ENCODE measurements at places on chromosomes 1 and 21.

DNA sequence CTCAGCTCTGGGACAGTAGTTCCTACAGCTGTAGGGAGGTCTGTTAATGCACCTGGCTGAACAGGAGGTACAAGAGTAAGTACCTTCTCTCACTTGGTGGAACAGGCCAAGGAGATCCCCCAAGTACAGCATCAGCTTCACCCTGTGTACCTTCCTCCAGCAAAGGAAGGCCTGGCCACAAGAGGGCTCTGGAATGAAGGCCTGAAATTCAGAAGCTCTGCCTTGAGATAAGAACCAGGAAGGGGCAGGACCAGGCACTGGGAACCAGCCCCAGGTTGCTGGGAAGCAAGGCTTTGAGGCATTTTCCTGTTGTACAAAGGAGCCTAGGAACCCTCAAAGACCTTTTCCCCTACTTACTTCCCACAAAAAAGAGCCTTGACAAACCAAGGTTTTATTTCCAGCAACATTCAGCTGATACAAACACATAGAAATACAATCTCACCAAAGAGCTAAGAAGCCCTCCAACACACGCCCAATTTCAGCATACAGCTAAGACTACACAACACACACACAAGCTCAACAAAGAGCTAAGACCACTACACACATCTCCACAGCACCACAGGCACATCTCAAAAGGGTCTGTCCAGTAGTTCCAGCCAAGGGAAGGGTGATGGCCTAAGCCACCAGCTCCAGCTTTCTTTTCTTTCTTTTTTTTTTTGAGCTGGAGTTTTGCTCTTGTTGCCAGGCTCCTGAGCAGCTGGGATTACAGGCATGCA is 23.5 kb downstream of the F11R start:
- peak; percentile 45 for DNase-seq

- DNase-seq = peak; percentile 23
Measured at GRCh38 chr1:32538887-32539583, at the start of gene ZBTB8A. TSS of gene ZBTB8A (plus strand) at chr1:32539427. CDS start at chr1:32592932, 53,505 bp downstream.

- DNase-seq = no peak
Measured at GRCh38 chr21:14119038-14119437, 91.7 kb downstream of the LIPI start.

GRCh38 chr1:70922196-70922595 is 125.4 kb downstream of the PTGER3 start:
- DNase-seq = no peak

DNA sequence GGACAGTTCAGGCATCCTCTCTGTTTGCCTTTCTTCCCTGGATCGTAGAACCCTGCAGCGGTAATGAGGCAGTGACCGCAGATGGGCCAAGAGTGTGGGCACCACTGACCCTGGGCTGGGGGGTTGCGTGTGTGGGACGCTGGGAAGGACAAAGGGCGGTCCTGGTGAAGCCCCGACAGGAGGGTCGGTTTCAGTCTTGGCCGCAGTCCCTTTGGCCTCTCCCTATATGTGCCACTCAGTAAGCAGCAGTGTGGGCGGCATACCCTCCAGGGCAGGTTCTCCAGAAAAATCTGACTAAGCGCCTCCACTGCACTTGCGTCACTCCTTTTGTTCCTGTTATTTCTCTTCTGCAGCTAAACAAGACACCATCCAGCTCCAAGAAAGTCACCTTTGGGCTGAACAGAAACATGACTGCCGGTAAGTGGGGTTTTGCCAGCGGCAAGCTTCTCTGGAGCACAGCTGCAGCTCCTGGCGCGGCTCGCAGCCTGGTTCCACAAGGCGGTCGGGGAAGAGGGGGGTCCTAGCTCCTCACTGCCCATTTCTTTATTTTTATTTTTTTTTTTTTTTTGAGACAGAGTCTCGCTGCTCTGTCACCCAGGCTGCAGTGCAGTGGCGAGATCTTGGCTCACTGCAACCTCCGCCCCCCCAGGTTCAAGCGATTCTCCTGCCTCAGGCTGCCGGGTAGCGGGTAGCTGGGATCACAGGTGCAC is 27.7 kb upstream of the PDXK start:
- no peak for DNase-seq

- DNase-seq = peak; percentile 41
Measured at GRCh38 chr1:27726173-27727044, 648 bp downstream of the FAM76A start.

GRCh38 chr1:97960470-97960869 is 39.6 kb upstream of the DPYD start:
- no peak for DNase-seq

- no peak for DNase-seq
Measured at GRCh38 chr1:245587435-245588115, 432.8 kb downstream of the KIF26B start.

GRCh38 chr1:229271448-229272159 is 693 bp downstream of the RAB4A start:
- DNase-seq = peak; percentile 42

DNA sequence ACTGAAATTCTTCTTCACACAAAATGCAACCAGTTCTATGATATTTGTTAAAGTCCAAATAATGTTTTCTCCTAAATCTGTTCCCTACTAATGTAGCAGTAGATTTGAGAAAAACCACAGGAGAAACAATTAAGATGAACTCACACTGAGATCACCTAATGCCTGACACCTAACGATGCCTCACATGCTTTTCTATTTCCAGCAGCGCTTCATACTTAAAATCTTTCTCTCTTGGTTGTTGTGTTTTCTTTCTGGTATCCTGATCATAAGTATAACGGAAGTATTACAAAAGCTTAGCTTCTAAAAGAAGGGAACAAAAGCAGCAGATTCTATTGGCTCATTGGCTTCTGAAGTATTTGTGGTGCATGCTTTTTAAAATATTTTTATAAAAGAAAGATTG is 267.2 kb upstream of the SGIP1 start:
- no peak for DNase-seq

DNA sequence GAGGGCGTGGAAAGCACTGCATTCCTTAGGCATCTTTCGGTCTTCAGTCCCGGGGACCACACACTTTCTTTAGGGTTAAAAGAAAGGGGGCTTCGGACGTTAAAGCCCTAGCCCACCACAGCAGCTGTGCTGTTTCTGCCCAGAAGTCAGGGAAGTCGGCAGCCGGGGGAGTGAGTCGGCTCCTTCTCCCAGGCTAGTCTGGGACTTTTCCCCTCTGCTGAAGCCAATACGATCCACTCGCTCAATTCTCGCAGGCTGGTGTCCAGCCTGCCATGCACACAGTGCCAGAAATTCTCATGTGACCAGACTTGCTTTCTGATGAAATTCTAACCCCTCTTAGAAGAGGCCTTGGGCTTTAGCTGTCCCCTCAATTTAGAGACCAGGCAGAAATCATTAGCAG is 67.7 kb downstream of the BCAR3 start:
- DNase-seq = no peak

GRCh38 chr1:160101717-160102522 is 3.5 kb upstream of the IGSF8 start:
- DNase-seq = no peak

DNA sequence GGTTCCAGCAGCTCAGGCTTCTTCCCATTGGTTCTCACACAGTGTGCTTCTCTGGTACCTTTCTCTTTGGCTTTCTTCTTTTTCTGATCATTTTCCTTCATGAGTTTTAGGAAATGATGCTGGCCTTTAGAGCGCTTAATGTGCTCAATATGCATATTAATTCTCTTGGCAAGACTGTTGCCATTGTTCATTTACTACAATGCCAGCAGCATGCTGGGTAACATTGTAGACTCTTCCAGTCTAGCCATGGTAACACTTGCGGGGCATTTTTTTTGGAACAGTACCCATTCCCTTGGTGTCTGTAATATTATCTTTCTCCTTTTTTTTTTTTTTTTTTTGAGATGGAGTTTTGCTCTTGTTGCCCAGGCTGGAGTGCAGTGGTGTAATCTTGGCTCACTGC is 21.7 kb downstream of the UBE4B start:
- DNase-seq = no peak

GRCh38 chr1:197807216-197807615 is 31.9 kb upstream of the DENND1B start:
- DNase-seq = no peak

- DNase-seq = no peak
Measured at GRCh38 chr1:48242141-48242736, 19.7 kb downstream of the SLC5A9 start.

DNA sequence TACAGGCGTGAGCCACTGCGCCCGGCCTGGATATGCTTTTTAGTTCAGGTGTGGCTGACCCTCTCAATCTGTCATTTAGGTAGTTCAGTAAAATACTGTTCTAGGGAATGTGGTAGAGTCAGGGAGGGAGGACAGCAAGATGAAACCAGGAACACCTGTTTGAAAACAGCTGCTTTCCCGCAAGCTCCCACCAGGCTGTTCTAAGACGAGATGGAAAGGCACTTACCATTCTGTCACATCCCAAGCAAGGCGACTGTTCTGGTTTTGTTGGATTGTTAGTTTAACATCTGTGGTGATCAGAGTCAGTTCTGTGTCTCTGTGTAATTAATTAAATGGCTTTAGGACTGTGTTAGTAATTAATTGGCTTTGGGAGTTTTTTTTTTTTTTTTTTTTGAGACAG is 2.9 kb downstream of the CHAF1B start:
- no peak for DNase-seq

DNA sequence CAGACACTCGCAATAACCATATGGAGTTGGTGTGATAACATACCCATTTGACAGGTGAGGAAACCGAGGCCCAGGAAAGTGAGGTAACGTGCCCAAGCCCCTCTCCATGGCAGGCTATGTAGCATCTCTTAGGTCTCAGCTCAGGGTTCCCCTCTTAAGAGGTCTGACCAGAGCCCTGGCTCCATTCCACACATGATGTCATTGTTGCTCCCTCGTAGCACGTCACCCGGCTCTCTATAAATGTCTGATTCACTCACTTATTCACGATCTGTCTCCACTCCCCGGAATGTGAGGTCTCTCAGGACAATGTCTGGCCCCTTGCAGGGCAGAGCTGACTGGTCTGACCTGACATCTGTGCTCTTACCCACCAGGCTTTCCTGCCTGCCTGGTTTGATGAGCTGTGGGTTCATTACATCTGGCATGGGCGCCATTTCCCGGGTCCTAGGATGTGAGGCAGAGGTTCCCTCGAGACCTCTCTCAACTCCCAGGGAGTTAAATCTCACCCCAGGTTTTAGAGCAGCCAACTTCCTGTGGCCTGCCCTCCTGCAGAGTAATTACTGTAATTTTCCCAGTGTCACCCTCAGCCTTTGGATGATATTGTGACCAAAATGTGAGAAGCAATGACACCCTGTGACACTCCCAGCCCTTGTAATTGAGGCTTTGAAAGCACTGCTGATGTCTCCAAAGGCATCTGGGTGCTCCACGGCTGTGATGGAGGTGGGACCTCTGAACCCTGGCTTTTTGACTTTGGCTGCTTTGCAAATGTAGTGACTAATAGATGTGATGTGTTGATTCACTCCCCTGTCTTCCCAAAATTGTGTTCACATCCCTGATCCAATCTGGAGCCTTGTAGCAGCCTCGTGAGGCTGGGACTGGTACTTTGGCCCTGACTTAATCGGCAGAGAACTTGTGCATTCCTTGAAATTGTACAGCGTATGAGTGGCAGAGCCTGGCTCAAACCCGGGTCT is 10.6 kb downstream of the ACTL8 start:
- no peak for DNase-seq

DNA sequence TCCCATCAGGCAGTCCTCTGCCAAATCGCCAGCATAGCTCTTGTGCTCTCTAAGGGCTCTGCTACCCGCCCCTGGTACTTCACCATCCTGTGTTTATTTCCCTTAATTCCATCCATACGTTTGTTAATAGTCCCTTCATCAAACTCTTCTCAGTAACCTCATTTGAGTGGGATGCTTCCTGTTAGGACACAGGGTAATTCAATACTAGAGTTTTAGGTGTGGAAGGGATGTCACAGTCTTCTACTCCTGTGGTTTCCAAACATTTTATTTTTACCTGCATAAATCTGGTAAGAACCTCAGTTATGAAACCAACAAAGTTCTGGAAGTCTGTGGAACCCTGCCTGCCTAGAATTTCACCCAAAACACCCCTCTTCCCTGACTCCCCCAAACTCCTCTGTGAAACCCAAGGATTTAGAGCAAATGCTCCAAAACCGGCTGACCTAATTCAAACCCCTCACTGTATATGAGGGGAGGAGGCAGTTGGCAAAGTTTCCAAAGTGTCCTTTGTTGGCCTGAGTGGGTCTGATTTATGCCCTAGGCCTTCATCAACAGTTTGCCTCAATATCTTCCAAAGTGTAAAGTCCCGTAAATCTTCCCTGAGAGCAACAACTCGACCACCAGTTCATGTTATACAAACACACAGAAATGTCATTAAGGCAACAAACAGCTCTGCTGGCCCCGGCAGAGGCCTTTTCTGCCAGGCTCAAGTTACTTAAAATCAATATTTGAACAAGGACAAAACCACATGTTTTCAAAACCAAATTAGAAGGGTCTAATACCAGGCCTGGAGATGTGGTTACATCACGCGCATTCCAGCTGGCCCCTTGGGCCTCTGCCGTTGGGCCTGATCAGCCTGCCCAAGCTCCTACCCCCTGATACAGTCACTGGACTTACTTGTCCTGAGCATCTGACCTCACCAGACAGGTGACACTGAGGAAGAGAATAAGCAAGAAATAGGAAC is 82.4 kb upstream of the FGGY start:
- DNase-seq = no peak

- no peak for DNase-seq
Measured at GRCh38 chr1:43683560-43683959, 23.8 kb upstream of the ST3GAL3 start.

- no peak for DNase-seq
Measured at GRCh38 chr1:10762153-10762523, 34.3 kb downstream of the CASZ1 start.

GRCh38 chr1:125087691-125088090 is 3902.9 kb downstream of the SRGAP2C start:
- no peak for DNase-seq

DNA sequence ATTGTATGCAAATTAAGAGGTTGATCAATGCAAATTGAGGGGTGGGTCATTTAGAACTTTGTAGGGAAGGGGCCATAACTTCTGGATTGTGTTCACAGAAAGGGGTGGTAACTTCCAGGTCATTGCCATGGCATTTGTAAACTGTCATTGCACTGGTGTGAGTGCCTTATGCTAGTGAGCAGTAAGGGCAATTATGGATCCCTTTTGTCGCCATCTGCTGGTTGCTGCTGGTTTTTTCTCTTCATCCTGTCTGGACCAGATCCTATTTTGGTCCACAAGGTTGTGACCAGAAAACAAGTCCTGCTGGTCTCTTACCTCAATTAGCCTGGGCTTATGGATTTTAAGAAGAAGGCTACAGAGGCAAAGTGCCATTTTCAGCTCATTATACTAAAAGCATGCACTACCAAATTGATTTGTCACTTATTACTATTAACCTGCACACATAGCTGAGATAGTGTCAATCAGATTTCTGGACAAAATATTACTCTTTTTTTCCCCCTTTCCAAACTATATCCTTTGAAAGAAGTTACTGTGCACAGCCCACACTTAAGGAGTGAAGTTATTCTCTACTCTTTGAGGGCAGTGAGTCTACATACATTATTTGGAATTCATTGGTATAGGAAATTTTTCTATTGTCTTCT is 196.2 kb downstream of the ZC3H11B start:
- peak; percentile 72 for DNase-seq

DNA sequence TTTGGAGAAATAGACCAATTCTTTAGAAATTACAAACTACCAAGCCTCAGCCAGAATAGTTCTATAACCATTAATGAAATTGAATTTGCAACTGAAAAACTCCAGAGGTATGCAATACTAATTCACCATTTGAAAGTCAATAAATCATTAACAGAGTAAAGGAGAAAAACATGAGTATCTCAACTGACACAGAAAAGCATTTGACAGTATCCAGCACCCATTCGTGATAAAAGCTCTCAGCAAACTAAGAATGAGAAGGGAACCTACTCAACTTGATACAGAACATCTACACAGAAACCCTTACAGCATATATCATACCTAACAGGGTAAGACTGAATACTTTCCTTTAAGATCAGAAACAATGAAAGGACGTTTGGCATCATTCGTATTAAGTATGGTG is 54.3 kb downstream of the ST6GALNAC5 start:
- no peak for DNase-seq

Data from stimulated activated CD4-positive, alpha-beta T cell treated with anti-CD3 and anti-CD28 coated beads, Interleukin-2, amount 100 ng/mL, for 24 hours (primary cell).